ENCODE measurements at places on chromosomes 12 and 14. TPM values are rescaled to one million over a fixed set of nuclear protein-coding genes. Genes with fewer than 3 reads are reported as not detected.

Gene PARPBP
- total RNA-seq: 23.6 TPM

Gene POTEG
- not detected for total RNA-seq

Gene EFS
- 1.7 TPM for total RNA-seq

Gene HNRNPC
- 629 TPM for total RNA-seq

Gene PRB2
- not detected for total RNA-seq

Gene MYO1A
- not detected for total RNA-seq

Gene NID2
- 315 TPM for total RNA-seq

Gene PITPNM2
- 16.3 TPM for total RNA-seq

Gene MAPKAPK5
- total RNA-seq: 42.5 TPM

Gene ENO2
- 29.3 TPM for total RNA-seq

Gene NPAS3
- 0.17 TPM for total RNA-seq

Gene CMA1
- not detected for total RNA-seq

Gene OR6C2
- not detected for total RNA-seq

Gene KLRB1
- not detected for total RNA-seq

Gene ANKS1B
- 0.87 TPM for total RNA-seq

Gene RAD9B
- 0.29 TPM for total RNA-seq

Measured in smooth muscle cell of trachea (primary cell).